Stimulated activated CD4-positive, alpha-beta T cell treated with anti-CD3 and anti-CD28 coated beads, TNF-alpha, amount 100 ng/mL, for 24 hours (primary cell): ENCODE measurements at places on chromosomes 7 and 10.

- DNase-seq: no peak
These were observed 133.3 kb downstream of the PHTF2 start for GRCh38 chr7:77931841-77932240.

DNA sequence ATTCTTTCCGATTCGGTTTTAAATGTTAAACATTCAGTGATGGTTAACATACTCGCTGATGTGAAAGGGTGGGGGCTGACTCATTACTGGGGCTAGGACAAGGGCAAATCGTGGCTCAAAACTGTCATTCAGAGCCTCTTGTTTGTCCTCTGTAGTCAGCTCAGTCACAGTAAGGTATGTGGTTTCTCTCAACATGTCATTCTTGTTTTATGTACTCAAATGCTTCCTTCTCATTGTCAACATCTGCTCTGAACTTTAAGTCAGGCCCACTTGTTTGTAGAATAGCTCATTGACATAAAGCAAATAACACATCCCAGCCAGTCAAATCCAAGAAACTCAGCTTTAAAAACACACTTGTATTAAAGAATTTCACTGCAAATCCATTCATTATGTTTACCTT lies 7.3 kb downstream of the SLC16A9 start:
- DNase-seq: no peak

- DNase-seq: no peak
These were observed 359.8 kb upstream of the KLF6 start for GRCh38 chr10:4144817-4145216.

DNA sequence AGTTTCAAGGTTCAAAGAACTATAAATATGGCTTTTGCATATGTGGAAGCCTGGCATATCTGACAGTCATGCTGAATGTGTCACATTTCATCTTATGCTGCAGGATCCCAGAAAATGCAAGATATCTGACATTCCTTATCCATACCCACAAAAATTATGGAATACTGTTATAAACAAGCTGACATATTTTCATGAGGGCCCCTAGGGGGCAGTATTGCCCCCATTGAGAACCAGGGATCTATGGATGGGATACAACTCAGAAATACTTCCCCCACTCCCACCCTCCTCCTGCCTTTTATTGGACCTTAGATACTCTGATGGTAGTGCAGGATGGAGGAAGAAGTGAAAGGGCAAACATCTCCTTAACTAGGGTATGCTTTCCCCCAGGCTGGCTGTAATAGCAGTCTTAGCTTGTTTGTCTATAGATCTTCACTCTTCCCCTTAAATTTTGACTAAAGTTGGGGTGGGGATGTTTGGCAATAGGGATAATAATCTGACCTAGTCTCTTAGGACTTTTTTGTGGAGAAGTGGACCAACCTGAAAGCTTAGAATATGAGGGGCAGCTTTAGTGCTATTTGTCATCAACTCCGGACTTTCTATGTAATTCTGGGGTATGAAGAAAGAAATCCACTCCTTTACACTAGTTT lies 3.5 kb upstream of the GNGT1 start:
- DNase-seq: no peak

GRCh38 chr7:143282124-143282523 lies 2.6 kb upstream of the TMEM139 start:
- no peak for DNase-seq

DNA sequence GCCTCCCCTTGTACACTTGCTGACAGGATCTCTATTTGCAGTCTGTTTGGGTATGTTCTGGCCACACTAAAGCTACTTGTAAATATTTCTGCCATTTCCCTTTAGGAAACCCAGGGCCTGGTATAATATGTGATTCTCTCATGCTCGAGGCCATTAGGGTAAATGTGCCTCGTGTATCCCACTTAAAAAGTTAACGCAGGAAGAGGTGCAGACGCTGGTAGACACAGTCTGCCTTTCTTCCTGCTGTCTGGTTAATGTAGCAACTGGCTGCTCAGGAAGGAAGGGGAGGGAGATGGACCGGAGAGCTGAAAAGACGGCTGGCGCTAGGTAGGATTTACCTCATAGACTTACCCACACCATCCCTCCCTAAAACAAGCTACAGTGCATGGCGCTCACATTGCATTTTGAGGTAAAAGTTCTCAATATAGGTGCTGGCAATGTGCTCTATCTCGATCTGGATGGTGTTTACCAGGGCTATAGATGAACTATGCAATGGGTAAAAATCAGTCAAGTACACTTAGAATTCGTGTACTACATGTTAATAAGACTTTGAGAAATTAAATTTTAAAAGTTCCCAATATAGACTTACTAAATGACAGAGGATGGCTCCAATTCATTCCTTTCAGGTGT lies 125.9 kb downstream of the JAZF1 start:
- no peak for DNase-seq

- DNase-seq: no peak
These were observed 19.4 kb upstream of the PAX2 start for GRCh38 chr10:100725869-100726426.

DNA sequence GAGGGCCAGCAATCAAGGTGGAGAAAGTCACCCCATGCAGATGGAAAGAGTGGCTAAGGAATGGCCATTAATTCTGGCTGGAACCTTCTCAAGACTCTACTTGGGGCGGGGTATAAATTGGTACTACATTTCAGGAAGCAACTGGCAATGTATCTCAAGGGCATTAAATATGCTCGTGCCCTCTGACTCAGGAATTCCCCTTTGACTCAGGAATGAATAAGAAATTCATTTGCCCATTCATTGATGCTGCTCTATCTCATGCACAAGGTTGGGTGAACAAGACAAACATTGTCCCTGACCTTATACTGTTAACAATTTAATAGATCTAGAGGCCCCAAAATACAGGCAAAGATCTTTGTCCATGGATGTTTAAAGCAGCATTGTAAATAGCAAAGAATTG lies 188.1 kb downstream of the MYOF start:
- DNase-seq: no peak

- no peak for DNase-seq
These were observed 42.8 kb downstream of the AUTS2 start for GRCh38 chr7:69640925-69641594.

DNA sequence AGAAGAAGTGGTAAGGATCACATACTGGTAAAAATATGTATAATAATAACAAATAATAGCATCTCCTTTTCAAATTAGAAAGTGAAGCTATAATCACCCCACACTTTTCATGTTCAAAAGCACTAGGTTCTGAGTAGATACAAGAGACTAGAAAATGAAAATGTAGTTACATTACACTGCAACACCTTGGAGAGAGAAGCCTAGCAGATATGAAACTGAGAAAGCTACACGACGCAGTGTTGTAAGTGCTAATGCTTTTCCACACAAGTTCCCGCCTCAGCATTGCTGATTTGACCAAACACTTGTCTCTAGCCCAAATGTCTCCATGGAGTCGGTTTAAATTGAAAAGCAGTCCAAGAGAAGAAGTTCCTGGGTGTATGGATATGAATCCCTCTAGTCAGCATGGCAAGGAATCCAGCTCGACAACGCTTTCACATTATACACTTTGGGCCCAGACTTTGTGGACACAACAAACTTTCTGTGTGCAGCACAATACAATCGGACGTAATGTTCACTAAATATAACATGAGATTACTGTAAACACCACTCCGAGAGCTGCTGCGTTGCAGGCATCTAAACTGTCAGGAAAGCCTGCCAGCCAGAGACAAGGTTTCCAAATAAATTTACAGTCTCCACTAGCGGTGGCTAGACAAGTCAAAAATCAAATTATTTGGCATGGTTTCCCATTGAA lies 1.7 kb downstream of the PDE1C start:
- DNase-seq: no peak

DNA sequence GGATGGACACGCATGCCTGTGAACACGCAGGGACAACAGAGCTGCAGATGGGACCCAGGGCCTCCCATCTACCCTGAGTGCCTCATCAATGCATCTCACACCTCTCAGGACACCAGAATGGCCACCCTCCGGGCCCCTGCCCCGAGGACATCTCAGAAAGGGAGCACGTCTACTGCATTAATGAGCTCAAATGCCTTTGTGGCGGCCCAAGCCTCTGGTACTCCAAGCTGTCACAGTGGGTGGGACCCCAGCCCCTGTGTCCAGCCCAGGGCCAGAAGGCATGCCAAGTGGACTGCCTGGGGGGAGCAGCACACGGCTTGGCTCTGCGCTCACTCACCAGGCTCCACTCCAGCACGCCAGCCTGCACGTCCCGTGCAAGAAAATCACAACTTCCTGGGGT lies 52.0 kb downstream of the TCERG1L start:
- no peak for DNase-seq

GRCh38 chr7:111855161-111855841 lies 293.0 kb upstream of the IMMP2L start:
- no peak for DNase-seq

GRCh38 chr7:17500736-17501135 lies 202.3 kb downstream of the AHR start:
- no peak for DNase-seq

GRCh38 chr7:92982928-92983327 lies 134.9 kb downstream of the SAMD9 start:
- no peak for DNase-seq

DNA sequence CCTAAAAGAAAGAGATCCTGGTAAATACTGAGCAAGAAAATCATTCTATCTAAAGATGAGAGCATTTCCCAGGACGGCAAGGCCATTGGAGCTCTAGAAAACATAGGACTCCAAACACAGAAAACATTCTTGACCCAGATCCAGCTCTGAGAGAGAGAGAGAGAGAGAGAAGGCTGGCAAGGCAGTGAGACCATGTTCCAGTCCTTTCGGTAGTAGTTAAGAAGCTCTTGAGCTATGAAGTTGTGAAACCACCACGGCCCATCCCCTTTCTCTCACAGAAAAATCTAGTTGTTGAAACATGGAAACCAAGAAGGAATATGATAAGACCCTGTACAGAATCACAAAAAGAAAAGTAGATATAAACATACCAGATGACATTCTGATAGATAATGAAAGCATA lies 212.4 kb upstream of the NPSR1 start:
- DNase-seq: no peak

GRCh38 chr10:1520909-1521565 lies 216.3 kb downstream of the ADARB2 start:
- DNase-seq: no peak

- DNase-seq: no peak
These were observed 85.6 kb upstream of the KDM7A start for GRCh38 chr7:140262242-140262903.

DNA sequence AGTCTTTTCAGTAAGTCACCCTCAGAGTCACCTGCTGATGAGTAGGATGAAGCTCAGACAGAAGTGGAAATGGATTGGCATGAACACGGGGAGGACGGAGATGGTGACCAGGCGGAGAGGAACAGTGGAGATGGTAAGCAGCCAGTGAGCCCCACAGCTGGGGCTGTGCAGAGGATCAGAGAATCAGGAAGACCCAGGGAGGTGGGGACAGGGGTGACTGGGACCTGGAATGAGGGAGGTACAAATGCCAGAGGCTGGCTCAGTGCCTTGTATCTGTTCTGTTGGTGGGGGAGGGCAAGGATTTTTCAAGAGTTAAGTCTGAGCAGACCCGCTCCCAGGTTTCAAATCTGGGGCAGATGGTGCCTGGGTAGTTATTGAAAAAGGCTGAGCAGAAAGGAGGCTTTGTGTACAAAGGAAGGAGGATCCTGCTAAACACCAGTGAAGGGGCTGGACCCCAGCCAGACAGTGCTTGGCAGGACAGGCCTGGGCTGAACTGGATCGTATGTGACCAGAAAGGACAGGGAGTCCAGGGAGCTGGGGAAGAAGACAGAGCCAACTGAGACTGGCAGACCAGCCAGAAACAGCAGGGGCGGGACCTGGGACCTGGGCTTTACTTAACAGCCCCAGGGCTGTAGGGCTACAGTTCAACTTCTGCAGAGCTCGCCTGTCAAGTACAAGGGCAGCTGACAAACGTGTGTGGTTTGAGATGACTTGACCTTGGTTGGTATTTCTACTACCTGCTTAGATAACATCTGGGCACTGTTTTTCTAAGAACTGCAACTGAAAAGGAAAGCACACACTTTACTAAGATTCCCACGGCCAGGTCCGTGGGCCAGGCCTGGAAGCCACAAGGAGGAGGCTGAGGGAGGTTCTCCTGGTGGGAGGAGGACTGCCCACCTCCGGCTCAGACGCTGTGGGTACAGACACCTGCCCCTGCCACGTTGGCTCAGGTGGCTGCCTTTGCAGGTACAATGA lies 13.2 kb upstream of the FRMPD2 start:
- DNase-seq: no peak

DNA sequence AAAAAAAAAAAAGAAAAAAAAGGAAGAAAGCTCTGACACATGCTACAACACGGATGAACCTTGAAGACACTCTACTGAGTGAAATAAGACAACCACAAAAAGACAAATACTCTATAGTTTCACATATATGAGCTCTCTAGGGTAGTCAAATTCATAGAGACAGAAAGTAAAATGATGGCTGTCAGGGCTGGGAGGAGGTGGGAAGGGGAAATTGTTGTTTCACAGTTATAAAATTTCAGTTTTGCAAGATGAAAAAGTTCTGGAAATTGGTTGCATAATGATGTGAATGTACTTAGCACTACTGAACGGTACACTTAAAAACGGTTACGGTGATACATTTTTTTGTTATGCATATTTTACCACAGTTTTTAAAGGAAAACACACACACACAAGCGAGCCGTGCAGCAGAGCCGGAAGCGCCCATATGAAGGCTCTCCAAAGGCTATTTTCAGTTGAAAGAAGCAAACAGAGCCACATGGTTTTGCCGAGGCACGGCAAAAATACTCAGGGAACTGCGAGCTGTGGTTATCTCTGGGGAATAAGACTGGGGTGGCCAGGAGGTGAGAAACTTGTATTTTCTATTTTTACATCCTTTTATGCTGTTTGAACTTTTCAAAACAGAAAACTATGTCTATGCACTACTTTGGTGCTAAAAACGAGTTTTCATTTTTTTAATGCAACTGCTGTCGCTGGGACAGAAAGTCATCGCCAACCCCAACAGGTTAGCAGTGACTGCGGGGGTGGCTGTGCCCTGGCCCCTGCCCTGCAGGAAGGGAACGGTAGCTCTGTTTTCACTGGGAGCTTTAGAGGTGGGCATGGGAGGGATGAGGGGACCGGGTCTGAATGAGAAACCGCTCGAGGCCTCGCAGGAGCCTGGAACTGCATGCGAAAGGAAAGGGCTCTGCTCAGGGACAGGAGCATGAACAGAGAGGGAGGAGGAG lies 132.9 kb downstream of the OAT start:
- no peak for DNase-seq

DNA sequence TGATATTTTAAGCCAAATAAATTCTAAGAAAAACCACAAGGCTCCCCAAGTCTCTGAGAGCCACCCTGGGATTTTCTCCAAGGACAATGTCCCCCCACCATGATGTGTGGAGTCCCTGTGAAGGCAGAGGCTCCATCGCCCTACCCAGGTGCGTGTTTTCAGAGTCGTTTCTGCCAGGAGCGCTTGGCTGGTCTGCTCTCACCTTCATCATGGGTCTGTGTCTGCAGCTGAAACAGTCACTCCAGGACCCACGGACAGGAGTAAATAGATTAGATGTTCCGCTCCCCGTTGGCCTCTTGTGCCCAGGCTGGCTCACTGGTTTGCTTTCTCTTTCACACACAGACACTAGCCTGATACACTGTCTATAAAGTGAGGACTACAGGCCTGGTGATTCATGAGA lies 217.5 kb downstream of the SFMBT2 start:
- no peak for DNase-seq

GRCh38 chr10:62073429-62073828 lies 171.9 kb downstream of the ARID5B start:
- DNase-seq: no peak

GRCh38 chr10:15775513-15775912 lies 55.8 kb upstream of the ITGA8 start:
- no peak for DNase-seq

GRCh38 chr7:118870187-118870586 lies 645.7 kb downstream of the ANKRD7 start:
- no peak for DNase-seq
